ENCODE measurements at places on chromosomes 3 and 15. TPM values are rescaled to one million over a fixed set of nuclear protein-coding genes. Genes with fewer than 3 reads are reported as not detected.

The GCNT3 gene
- total RNA-seq = not detected

The SPESP1 gene
- total RNA-seq = 0.58 TPM

The CKMT1A gene
- total RNA-seq = not detected

The CX3CR1 gene
- not detected for total RNA-seq

The CMTM7 gene
- total RNA-seq = 9.2 TPM

The KCNH8 gene
- not detected for total RNA-seq

The CPNE9 gene
- not detected for total RNA-seq

The GREM1 gene
- 4.3 TPM for total RNA-seq

The RASL12 gene
- 12.1 TPM for total RNA-seq

The KIF7 gene
- total RNA-seq = 12.8 TPM

The MAP1A gene
- 30.6 TPM for total RNA-seq

The SLC12A8 gene
- 21.9 TPM for total RNA-seq

The AGBL1 gene
- not detected for total RNA-seq

The CAMP gene
- not detected for total RNA-seq

The PDE12 gene
- 16.8 TPM for total RNA-seq

The BFSP2 gene
- not detected for total RNA-seq

The VPS39 gene
- 32.9 TPM for total RNA-seq

The HDC gene
- not detected for total RNA-seq

The DTX3L gene
- 15.4 TPM for total RNA-seq

The TLR9 gene
- not detected for total RNA-seq

The LINGO1 gene
- not detected for total RNA-seq

The PP2D1 gene
- not detected for total RNA-seq

The REC114 gene
- total RNA-seq = not detected

The GRM7 gene
- total RNA-seq = not detected

The SPPL2A gene
- total RNA-seq = 59.1 TPM

The SLC9C1 gene
- total RNA-seq = not detected

The PTX3 gene
- 865 TPM for total RNA-seq

The VIPR1 gene
- total RNA-seq = not detected

The XIRP1 gene
- total RNA-seq = not detected

The GPR87 gene
- total RNA-seq = 3.2 TPM

The A4GNT gene
- not detected for total RNA-seq

The NR1I2 gene
- total RNA-seq = not detected

The ARPC4 gene
- total RNA-seq = 287 TPM

The OCA2 gene
- not detected for total RNA-seq

The CCR1 gene
- total RNA-seq = 0.29 TPM

The SAMMSON gene
- total RNA-seq = not detected

The LRRK1 gene
- total RNA-seq = 10.7 TPM

The SERINC4 gene
- not detected for total RNA-seq

The SCG3 gene
- not detected for total RNA-seq

The OR5K2 gene
- not detected for total RNA-seq

The FEZF2 gene
- not detected for total RNA-seq

The VWA5B2 gene
- total RNA-seq = not detected

The ALG1L2 gene
- not detected for total RNA-seq

The PAQR5 gene
- 2.6 TPM for total RNA-seq

The HESX1 gene
- not detected for total RNA-seq

The GPR156 gene
- 0.35 TPM for total RNA-seq

The GPR62 gene
- total RNA-seq = not detected

The CPN2 gene
- total RNA-seq = not detected

The THBS1 gene
- total RNA-seq = 114 TPM

Measured in myometrial cell (primary cell).